LNCaP clone FGC (cell line): ENCODE measurements at places on chromosomes 1 and 21.

DNA sequence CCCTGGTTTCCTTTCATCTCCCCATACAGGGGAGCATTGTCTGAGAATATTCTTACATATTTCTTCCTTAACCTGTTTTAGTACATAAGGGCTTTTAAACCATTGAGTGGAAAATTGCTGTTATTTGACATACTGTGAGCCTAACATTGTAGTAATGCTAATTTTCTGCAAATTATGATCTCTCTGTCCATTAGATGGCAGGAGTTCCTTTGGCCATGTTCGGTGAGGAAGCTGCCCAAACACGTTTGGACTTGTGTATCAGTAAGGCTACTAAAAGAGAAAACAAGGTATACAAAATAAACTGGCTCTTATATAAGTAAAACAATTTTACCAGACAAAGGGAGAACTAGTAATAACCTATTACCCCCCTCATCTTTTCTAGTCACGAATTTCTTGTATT lies 29.2 kb downstream of the CDC7 start:
- peak; percentile 30 for DNase-seq

DNA sequence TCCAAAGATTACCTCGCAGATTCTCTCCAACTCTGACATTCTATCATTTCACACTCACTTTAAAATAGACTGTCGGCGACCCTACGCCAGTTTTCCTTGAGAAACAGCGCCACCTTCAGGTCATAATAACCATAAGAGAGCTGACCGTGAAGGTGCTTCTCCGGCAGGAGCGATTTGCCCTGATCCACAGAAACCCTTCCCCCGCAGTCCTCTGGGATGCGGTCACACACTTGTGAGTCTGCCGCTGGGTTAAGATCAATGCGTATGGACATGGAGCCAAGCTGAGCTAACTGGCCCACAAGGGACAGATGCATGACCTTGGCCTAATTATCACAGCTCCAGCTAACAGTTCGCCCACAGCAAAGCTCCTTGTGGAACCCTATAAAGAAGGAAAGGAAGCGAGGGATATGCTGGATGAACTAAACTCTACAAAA lies 32.8 kb upstream of the IFNAR2 start:
- DNase-seq, result peak; percentile 10

GRCh38 chr1:180042988-180043622 lies 88.5 kb downstream of the CEP350 start:
- DNase-seq, result no peak

GRCh38 chr1:160540859-160541233 lies 17.8 kb upstream of the SLAMF6 start:
- DNase-seq, result no peak

DNA sequence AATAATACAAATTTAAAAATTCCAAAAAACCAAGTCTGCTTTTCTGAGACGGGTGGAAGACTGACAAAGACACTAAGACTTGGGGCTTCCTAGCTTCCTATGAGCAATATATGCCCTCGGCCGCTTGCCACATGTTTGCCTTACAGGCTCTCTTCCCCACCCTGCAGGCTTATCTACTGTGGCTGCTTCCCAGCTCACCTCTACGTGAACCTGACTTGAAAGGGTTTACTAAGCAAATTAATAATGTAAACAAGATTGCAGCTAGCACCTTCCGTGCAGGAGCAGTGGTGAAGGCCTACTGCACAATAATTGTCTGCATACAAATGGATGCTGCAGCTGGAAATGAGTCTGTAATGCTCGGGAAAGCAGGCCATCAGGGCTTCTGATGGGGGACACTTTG lies 152.9 kb upstream of the DAB1 start:
- peak; percentile 52 for DNase-seq

GRCh38 chr1:213783893-213784292 lies 203.9 kb upstream of the PROX1 start:
- no peak for DNase-seq

- no peak for DNase-seq
Observed at GRCh38 chr1:14292520-14292919, 306.0 kb upstream of the KAZN start.

GRCh38 chr21:33767236-33767635 lies 124.9 kb downstream of the ITSN1 start:
- DNase-seq, result no peak

- DNase-seq, result no peak
Observed at GRCh38 chr1:213014642-213015041, 1.0 kb downstream of the ANGEL2 start.

- DNase-seq, result no peak
Observed at GRCh38 chr1:6111571-6111970, 65.9 kb downstream of the KCNAB2 start.

- DNase-seq, result no peak
Observed at GRCh38 chr1:17736625-17737024, 18.5 kb upstream of the ACTL8 start.

- no peak for DNase-seq
Observed at GRCh38 chr1:152096931-152097330, 8.1 kb upstream of the TCHHL1 start.

DNA sequence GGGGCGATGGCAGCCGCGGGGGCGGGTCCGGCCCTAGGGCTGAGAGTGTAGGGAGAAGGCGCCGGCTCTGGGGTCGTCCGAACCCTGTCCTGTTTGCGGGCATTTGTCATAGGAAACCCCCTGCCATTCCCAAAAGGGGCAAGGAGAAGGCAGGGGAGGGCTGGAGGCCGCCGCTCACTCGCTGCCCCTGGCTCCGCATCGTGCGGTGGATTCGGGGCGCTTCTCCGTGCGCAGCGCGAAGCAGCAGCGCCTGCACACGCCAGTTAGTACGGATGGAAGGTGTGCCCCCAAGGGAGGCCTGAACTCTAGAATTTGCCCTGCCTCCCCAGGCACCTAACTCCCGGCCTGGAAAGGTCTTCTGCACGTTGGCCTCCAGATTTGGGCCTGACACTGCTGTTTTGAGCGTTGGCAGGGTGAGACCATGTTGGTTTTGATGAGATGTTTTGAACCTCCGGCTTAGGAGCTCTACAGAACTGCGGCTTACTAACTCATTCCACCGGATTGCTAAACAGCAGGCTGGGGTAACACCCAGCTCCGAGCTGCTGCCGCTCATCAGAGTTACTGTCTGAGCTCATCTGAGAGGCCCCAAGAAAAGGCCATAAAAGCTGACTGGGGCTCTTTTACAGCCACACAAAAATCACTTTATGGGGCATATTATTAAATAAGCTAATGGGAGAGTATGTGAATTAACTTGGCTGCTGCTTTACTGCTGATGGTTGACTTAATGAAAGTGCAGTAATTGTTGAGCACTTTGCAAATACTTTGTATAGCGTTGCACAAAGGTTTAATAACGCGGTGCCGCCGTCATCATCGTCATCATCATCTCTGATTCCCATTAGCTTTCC lies 987 bp downstream of the GPR137B start:
- no peak for DNase-seq

GRCh38 chr1:28845786-28846543 lies 34.0 kb downstream of the OPRD1 start:
- DNase-seq, result peak; percentile 7

- DNase-seq, result no peak
Observed at GRCh38 chr21:32728456-32728839, 635 bp upstream of the SYNJ1 start.

DNA sequence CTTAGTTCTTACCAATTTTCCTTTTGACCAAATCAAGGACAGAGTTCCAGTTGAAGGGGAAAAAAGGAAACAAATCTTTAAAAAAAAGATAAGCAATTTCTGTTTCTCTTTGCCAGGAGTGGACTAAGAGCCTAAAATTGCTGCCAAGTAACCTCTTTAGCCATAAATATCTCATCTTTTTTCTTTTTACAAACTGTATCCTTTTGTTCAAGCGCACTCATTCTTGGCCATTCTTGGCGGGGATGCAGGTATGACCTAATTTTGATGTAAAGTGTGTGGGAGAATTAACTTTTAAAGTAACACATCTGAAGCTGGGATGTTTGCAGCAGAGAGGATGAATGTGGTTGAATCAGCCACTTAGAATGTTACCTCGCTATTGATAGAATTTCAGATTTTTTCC lies 13.4 kb upstream of the KIF1B start:
- no peak for DNase-seq
